HEK293T (cell line): ENCODE measurements at places on chromosomes 13 and 19.

DNA sequence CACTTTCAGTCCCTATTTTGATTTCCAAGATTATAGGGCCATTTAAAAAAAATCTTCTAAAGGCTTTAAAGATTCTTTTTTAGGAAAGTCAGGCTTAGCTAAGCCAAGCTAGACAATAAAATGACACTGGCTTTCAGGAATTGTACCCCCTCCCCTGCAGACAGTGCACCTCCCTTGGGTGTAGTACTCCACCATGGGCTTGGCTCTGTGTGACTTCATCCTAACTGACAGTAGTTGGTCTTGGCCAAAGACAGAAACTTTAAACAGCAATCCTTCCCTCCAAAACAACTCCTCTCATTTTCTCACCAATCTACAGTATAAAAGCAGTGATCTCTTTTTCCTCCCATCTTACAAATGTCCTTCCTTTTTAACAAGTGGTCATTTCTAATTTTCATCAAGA is 283.0 kb downstream of the DNAJC15 start:
- no peak for DNase-seq

DNA sequence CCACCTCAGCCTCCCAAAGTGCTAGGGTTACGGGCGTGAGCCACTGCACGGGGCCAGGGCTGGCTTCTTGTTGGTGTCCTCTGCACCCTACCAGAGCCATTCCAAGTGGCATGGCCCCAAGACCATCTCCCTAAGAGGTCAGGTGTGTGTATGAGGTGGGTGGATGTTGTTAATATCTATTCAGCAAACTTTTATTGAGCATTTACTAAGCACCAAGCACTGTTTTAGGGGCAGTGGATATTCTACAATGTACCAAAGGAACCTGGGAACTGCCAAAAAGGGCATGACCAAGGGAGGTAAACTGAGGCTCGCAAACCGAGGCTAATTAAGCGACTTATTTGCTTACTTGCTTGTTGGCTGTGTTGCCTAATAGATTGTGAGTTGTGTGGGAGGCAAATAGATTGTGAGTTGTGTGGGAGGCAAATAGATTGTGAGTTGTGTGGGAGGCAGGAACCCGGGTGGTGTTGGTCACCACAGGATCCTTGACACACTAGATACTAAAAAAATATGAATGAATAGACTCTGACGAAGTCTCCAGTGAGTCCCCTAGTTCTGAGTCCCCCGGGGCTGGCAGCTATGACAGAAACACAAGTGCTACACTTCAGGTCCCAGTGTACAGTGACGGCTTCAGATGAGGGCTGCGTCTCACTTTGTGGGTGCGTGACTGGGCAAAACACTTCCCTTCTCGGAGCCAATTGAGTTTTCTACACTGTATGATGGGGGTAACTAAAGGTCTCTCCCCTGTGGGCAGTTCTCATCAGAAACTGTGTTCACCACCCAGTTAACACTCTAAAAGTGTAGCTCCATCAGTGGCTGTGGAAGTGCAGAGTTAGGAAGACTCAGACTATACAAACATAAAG is 5.0 kb upstream of the BICRA start:
- no peak for DNase-seq

DNA sequence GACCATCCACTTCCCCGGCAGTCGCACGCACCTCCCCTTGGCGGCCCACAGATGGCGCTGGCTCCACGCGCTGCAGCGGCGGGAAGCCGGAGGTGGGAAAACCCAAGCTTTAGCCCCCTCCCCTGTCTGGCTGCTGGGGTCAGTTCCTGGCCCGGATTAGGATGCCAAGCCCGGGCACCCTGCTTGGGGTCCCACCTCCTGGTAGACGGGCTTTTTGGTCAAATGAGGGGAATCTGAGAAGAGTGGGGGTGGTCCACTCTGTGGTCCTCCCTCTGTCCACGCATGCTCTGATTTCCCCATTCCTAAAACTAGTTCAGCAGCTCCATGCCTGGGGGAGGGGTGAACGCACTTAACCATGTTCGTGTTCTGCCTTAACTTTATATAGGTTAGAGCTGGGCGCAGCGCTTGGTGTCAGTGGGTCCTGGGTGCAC is 8.1 kb upstream of the ADGRE2 start:
- peak; percentile 73 for DNase-seq

DNA sequence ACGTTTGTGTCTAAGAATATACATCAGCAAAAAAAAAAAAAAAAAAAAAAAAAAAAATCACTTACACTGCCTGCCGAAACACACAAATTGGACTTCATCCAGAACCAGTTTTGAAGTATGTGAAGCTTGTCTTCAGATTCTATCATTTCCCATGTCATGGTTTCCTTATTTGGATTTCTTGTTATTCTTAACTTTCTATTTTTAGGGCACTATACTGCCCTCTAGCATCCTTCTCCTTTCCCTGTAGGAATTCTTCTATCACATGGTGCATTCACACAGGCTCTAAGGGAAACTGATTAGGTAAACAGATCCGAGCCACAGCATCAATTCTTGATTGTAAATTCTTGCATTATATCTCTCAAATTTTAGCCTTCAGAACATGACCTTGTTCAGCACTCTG is 1507.5 kb downstream of the OLFM4 start:
- DNase-seq: peak; percentile 6

DNA sequence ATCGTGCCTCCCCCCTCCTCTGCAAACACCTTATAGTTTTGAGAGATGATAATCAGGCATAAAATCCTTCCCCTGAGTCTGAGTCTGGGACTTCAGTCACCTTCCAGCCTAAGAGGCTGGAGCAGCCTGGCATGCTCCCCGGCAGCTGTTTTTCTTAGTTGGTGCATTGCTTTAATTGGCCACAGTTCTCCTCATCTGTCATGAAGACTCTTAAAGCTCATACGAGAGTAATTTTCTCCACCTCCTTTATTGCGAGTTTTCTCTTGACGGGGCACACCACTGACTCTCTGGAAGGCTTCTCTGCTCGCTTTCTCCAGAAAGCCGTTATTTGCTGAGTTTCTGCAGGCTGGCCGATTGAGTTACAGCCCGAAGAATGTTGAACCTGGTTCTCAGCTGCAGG is 310.5 kb downstream of the ATP8A2 start:
- DNase-seq: no peak

- DNase-seq: no peak
These were observed 6.8 kb downstream of the ZNF507 start for GRCh38 chr19:32352241-32352630.

GRCh38 chr19:39871886-39872866 is 26.0 kb upstream of the FBL start:
- no peak for DNase-seq

DNA sequence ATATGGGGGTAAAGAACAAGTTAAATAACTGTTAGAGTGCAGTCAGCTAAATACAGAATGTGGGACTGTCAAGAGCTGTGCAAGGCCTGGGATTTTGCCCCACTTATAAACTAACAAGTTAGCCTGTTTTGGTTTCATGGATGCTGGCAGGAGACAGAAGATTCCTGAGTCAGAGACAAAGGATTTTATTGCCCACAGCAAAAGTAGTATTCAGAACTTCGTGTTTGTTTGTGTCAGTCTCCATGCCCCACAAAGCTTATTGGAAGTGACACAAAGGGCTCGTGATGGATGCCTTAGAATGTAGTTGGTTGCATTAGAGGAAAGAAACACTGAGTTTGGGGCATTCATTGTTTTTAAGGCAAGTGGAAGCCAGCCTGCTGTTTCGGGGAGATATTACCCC is 22.2 kb upstream of the SPRYD7 start:
- no peak for DNase-seq

DNA sequence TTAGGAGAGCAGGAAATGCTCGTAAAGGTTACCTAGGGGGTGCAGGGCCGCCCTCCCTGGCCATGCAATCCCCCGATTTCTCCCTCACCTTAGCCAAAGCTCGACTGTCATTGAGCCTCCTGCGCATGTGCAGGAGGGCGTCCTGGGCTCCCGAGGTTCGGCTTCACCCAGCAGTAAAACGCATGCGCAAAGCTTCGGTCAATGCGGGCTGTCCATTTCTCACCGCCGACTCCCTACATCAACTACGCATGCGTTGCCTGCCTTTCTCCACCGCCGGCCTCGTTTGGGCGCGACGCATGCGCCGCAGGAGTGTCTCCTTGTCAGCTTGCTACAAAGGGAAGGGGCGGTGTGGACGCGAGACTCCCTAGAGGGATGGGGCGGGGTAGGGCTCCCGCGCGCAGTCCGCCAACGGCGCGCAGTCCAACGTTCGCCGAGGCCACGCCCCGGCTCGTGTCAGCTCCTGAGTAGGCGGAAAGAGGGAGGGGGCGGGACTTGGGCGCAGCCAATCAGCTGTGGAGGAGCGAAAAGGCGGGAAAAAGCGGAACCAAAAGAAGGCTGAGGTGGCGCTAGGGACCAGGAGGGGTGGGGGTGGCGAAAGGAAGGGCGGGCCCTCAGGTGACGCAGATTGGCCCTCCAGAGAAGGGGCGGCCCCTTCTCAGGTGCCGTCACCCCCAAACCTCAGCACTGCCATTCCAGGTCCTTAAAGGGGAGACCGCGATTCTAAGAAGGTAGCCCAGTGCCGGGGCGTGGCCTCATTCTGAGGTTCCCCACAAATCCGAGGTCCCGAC is at the start of the genes SYNGR4 and TMEM143:
TSS of gene SYNGR4 (plus strand) at position 558 of the 788 bp plus-strand sequence. CDS start 1,476 bp downstream, outside the sequence.
TSS of gene TMEM143 (minus strand) at position 131 of the 788 bp plus-strand sequence. CDS start at position 111, 20 bp downstream.
- DNase-seq: peak; percentile 99

GRCh38 chr19:13849991-13850909 is 26.7 kb upstream of the NANOS3 start:
- DNase-seq: peak; percentile 78

- DNase-seq: no peak
These were observed 182.5 kb downstream of the KCNRG start for GRCh38 chr13:50197705-50198104.

- no peak for DNase-seq
These were observed 191.0 kb downstream of the KATNAL1 start for GRCh38 chr13:30116379-30116778.

- DNase-seq: no peak
These were observed 29.2 kb downstream of the PIP5K1C start for GRCh38 chr19:3670796-3671679.

DNA sequence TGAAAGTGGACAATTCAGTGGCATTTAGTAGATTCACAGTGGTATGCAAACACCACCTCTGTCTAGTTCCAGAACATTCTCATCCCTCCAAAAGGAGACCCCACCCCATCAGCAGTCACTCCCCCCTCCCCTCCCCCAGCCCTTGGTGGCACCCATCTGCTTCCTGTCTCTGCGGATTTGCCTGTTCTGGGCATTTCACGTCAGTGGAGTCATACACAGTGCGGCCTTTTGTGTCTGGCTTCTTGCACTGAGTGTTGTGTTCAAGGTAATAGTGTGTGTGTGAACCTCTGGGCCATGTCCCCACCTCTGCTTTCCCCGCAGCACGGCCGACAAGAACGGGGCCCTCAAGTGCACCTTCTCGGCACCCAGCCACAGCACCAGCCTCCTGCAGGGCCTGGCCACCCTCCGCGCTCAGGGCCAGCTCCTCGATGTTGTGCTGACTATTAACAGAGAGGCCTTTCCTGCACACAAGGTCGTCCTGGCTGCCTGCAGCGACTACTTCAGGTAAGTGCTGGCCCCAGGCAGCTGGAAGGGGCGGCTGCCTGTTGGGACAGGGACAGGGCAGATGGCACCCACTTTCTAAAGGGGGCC is 19.4 kb upstream of the CRTC1 start:
- no peak for DNase-seq

DNA sequence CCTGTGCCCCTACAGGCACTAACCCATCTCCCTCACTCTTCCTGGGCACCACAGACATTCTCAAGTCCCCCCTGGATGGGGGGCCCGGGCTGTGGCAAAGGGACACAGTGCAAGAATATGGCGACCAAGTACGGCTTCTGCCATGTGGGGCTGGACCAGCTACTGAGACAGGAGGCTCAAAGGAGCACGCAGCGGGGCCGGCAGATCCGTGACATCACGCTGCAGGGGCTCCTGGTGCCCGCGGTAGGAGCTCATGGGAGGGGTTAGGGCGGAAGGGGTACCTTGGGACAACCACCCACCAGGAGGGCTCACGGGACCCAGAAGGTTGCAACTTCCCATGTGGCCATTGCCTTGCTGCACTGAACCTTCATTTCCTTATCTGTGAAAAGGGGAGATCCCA is 3.3 kb upstream of the GTF2F1 start:
- no peak for DNase-seq

- DNase-seq: peak; percentile 33
These were observed 121.6 kb upstream of the FRY start for GRCh38 chr13:31909864-31910551.

DNA sequence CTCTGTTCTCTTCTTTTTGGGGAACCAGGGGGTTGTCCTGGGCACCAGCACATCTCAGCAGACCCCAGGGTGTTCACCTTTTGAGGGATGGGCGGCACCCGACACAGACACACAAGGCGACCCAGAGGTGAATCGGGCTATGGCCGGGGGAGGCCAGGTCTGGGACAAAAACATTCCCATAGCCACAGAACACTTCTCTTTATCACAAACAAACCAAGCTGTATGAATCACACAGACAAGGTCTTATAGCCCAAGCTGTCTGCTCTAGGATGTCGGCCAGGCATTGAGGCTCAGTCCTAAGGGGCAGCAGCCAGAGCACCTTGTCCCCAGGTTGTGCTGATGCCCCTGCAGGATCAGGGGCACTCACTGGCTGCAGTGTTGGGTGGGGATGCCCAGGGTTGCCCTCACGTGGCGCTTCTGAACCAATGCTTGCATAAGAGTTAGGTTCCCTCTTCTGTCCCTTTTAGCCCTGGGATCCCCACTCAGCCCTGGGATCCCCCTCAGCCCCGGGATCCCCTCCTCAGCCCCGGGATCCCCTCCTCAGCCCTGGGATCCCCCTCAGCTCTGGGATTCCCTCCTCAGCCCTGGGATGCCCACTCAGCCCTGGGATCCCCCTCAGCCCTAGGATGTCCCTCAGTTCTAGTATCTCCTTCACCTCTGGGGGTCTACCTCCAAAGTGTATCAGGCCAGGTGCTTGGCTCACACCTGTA is 26.9 kb downstream of the MAU2 start:
- no peak for DNase-seq

DNA sequence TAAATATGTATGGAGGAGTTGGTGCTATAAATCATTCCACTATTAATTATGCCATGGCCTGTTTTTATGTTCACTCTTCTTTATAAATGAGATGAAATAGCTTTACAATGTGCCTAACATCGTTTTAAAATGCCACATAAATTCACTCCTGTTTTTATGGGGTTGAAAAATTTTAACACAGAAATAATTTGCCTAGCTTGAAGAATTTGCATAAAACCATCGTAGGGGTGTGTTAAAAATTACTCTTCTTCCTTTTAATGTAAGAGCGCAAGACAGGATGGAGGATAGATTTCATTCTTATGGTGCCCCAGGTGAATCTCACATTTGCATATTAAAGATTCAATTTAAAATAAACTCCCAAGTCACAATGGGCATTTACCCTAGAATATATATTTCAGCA is 447.8 kb downstream of the OXGR1 start:
- DNase-seq: no peak

- no peak for DNase-seq
These were observed 216.1 kb downstream of the SLITRK1 start for GRCh38 chr13:83666141-83666540.

DNA sequence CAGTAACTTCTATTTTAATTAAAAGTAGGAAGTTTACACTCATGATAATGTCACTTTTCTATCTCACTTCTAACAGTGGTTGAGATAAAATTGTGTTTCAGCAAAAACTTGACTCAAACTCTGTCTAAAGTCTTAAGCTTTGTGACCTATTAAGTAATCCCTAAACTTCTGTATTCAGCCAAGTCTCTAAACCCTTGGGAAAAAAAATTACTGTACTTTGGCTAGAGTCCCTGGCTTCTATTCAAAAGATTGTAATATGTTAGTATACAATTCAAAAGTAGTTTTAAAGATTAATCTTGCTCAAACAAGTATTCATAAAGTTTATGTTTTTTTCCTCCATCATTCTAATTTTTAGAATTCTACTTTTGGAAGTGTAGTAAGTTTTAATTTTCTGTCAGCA is 1248.8 kb downstream of the UQCRFS1 start:
- DNase-seq: no peak
